Epithelial cell of esophagus (primary cell): ENCODE measurements at places on chromosomes 7 and 10.

DNA sequence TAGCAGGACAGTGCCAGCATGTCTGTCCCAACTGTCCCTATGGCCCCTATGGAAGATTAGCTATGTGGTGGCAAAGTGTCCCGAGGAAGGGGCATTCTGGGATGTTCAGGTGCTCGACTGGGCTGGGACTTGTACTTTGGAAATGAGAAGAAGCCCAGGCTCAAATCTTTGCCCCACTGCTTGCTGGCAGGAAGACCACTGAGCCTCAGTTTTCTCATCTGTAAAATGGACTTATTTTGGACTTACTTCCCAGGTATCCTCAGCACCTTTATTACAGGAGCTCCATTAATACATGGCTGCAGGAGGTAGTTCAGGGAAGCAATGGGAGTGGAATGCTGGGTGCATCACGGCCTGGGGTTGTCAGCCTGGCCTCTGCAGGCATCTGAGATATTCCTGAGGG lies 71.2 kb downstream of the LHPP start:
- no peak for DNase-seq

GRCh38 chr10:73577788-73578187 lies 13.4 kb downstream of the USP54 start:
- peak; percentile 90 for DNase-seq

DNA sequence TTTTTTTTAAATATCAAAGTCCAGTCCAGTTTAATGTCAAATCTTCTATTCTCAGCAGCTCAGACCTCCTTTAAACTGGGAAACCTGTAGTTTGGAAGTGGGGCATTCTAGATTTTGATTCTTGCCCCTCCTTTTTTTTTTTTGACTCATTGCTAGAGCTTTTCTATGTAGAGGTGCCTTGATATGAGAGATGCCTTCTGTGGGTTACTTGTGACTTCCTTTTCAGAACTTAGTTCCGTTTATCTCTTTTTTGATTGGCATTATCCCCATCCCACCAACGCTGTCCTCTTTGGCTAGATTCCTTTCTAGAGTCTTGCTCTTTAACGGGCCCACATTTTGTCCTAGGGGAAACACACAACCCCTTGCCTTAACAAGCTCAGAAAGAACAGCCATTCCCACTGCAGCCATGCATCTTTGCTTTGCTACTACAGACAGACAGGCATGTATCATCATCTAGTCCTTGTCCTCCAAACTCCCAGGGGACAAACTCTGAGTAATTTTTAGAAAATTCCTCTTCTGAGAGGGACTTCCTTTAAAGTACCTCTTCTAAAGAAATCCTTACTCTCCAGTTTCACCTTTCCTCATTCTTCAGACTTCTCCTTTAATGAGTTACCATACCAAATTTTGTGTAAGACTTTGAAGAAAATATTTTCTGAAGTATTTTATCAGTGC lies 153.6 kb downstream of the PHF14 start:
- DNase-seq, result no peak

- no peak for DNase-seq
These were observed 213.1 kb downstream of the EMX2 start for GRCh38 chr10:117755659-117756014.

DNA sequence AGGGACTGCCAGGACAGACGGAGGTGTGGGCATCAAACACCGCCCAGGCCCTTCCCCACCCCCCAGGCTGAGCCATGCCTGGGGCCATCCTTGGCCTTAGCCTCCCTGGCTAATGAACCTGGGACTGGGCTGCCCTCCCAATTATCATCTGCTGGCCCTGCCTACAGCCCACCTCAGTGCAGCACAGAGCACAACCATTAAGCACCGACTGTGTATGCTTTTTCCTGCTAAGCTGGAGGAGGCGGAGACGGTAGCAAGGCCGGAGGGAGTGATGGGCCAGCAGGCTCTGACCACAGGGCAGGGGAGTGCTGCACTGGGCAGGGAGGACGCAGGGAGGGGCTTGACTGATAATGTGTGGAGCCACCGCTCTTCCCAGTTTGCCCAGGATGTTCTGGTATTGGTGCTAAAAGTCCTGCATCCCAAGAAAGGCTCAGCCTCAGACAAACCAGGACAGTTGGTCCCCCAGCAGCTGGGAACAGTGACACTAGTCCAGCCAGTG lies 72.0 kb downstream of the C10orf143 start:
- DNase-seq, result no peak

- DNase-seq, result peak; percentile 54
These were observed 39.5 kb downstream of the CNPY1 start for GRCh38 chr7:155506854-155507337.

DNA sequence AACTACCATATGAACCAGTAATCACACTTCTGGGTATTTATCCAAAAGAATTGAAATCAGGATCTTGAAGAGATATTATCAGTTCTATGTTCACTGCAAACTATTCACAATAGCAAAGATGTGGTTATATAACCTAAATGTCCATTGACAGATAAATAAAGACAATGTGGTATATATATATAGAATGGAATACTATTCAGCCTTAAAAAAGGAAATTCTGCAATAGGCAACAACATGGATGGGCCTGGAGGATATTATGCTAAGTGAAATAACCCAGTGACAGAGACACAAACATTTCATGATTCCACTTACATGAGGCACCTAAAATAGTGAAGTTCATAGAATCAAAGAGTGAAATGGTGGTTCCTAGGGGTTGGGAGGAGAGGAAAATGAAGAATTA lies 90.6 kb upstream of the CDK1 start:
- DNase-seq, result no peak

GRCh38 chr10:6148251-6148701 lies 54.5 kb upstream of the PFKFB3 start:
- DNase-seq, result no peak
